Fibroblast of skin of left quadriceps (primary cell): ENCODE measurements at places on chromosomes 12 and 14.

- no peak for DNase-seq
Measured at GRCh38 chr14:28764257-28765160, 2.1 kb upstream of the FOXG1 start.

DNA sequence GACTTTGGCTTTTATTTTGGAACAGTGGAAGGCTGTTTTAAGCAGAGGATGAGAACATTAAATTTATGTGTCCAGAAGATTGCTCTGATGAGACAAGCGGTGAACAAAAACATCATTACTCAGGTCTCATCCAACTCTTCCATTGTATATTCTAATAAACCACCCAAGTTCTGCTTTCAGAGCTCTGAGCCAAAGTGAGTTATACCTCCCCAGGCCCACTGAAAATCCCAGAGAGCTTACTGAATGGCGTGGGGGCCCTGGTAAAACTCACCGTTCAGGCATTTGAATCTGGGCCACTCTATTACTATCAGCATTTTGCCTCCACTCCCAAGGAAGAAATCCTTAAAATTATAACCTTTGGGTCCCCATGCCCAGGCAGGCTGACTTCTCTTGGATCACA is 122.0 kb upstream of the HIF1A start:
- no peak for DNase-seq

DNA sequence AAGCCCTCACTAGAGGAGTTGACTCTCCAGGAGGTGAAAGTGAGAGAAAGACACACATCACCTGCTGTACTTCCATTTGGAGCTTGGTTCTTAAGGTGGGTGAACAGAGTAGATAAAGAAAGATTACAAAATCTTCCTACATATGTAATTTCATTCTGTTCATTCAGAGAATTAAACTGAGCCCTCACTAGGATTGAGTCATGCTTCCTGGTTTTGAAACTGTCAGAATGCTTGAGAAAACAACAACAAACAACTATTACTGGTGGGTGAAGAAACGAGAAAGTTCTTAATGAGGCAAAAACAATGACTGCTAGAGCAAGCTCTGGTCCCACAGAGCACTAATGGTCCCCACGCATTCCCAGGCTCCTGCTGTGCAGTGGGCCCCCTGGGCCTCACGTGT is 841.7 kb downstream of the VRK1 start:
- no peak for DNase-seq

GRCh38 chr14:104687601-104688504 is 1.6 kb upstream of the INF2 start:
- DNase-seq, result no peak

DNA sequence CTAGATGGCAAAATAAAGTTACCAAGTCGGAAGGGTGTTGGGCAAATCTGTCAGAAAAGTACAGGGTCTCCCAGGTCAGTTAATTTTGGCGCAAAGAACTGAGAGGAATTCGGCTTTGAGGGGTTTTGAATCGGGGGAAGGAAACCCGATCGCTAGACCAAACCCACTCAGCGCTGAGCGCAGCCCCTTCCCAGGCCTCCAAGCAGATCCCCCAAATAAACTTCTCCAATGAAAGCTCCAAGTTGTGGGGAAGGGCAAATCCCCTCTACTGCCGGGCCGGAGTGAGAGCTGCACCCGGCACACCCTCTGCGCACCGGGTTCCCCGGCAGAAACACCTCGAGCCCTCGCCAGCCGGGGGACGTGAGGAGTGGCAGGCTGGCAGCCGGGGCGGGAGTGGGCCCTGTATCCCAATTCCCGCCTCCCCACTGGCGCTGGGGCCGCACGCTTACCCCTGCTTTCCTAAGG is 441 bp downstream of the E2F7 start:
- DNase-seq, result no peak

GRCh38 chr12:650983-651382 is 12.3 kb downstream of the NINJ2 start:
- DNase-seq, result no peak

DNA sequence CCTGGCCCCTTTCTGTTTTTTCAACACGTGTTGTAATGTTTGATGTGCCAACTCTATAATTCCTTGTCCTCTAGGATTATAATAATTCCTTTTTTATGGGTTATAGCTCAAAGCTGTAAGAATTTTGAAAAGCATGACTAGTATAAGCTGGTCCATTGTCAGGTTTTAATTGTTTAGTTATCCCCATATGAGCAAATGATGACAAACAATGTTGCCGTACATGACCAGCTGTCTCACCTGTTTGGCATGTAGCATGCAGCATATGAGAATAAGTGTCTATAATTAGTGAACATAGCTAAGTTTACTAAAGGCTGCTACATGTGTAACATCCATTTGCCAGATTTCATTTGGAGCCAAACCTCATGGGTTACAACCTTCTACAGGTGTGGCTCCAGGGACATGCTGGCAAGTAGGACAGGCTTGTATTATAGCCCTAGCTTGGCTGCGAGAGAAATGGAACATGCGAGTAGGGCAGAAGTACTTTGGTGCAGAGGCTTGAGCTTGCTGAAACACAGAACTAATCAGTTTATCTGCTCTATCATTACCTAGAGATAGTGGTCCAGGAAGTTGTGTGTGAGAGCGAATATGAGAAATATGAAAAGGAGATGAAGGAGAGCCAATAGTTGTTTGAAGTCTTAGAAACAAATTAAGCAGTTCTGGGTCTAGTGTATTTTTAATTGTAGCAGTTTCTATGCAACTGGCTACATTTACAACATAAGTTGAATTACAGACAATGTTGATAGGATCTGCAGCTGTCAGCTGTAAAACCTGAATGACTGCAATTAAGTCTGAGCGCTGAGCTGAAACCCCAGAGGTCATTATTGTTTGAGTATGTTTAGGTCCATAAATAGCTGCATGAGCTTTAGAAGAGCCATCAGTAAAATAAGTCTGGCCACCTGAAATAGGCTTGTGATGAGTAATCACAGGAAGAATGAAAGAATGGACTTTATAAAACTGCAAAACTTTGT is 22.6 kb upstream of the MAPKAPK5 start:
- DNase-seq, result no peak

- peak; percentile 82 for DNase-seq
Measured at GRCh38 chr12:105983622-105984320, 155.0 kb downstream of the NUAK1 start.

- DNase-seq, result no peak
Measured at GRCh38 chr12:95146769-95147168, 70.5 kb downstream of the FGD6 start.

DNA sequence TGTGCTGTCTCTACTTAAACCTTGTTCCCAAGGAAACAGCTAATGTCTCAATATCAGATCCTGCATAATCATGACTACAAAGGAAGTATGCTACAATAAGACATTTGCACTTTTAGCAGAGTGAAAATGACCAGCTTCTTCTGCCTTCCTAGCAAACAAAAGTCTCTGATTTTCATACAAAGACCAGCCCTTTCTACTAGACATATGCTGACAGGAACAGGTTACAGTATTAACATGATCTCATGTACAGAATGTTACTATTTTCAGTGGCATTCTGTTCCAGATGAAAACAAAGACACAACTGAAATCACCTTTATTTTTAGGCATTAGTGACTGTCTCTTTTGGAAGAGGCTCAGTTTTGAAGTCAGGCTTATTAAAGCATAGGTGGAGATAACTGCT is 228.6 kb downstream of the MED13L start:
- DNase-seq, result no peak

- peak; percentile 30 for DNase-seq
Measured at GRCh38 chr12:108418164-108418890, 79.2 kb upstream of the CMKLR1 start.

GRCh38 chr12:92566448-92567019 is 136.3 kb upstream of the PLEKHG7 start:
- no peak for DNase-seq

DNA sequence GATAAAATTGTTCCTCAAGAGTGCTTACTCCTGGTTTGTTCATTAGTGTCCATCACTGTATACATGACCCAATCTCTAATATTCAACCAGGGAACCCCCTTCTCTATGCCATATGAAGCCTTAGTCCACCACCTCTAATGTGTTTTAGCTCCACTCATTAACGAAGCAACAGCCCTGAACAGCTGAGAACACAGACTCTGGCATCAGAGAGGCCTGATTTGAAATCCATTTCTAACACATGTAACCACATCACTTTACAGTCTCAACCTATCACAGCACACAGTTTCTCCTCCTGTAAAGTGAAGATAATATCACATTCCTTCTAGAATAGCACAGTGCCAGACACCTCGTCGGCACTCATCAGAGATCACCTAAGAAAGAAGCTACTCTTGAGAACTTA is 64.3 kb downstream of the C2CD5 start:
- no peak for DNase-seq

- no peak for DNase-seq
Measured at GRCh38 chr14:74792249-74793039, 29.3 kb downstream of the YLPM1 start.

DNA sequence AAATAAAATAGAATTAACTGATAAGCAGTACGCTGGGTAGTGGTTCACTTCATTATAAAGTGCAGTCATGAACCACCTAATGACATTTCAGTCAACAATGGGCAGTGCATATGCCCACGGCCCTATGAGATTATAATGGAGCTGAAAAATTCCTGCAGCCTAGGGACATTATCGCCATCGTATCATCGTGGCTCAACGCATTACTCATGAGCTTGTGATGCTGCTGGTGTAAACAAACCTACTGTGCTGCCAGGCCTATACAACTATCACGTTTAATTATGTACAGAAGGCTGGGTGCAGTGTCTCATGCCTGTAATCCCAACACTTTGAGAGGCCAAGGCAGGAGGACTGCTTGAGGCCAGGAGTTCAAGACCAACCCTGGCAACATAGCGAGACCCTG is 62.3 kb upstream of the TMEM263 start:
- no peak for DNase-seq

DNA sequence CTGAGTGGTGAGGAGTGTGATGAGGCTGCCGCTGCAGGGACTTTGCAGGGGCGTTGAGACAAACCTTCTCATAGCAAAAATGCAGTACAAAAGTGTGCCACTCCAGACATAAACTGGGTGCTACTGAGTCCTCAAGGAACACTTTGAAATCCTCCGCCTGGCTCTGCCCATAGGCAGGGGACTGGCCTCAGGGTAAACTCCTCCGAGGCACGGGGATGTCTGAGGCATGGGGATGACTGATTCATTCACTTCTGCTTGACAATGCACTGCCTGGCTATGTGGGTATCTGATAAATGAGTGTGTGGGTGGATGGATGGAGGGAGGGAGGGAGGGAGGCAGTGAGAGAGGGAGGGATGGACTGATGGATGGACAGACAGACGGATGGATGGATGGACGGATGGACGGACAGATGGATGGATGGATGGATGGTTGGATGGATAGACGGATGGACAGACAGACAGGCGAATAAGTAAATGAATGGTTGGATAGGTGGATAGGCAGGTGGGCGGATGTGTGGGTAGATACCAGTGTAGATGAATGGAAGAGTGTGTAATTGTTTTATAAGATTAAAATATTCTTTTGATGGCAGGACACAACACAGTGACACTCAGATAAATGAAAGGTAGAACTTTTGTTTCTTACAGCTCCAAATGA is 2.1 kb upstream of the BDKRB2 start:
- DNase-seq, result no peak

DNA sequence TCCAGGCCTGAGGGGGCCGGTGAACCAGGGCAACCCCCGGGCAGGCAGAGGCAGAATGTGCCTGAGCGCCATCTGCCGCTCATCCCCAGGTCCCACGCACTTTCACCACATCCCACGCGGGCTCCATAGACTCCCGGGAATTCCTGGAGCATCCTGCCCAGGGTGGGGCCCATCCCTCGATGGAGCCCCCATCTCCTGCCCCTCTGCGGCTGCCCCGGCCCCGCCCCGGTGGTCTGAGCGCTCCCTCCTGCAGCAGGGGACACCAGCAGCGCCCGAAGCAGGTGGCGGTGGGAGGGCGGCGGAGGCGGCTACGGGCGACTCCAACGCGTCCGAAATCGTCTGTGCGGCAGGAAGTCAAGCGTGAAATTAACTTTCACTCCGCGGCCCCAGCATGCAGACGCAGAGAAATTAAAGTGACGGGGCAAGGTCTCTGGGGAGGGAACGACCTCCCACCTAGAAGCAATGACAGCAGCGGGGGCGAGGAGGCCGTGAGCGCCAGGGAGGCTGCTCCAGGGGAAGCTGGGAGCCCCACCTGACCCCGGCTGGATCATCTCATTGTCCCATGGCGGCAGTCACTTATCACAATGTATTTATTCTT is 122.2 kb downstream of the NCOR2 start:
- DNase-seq, result no peak

- DNase-seq, result peak; percentile 53
Measured at GRCh38 chr12:57086493-57087009, 2.4 kb upstream of the NAB2 start.

DNA sequence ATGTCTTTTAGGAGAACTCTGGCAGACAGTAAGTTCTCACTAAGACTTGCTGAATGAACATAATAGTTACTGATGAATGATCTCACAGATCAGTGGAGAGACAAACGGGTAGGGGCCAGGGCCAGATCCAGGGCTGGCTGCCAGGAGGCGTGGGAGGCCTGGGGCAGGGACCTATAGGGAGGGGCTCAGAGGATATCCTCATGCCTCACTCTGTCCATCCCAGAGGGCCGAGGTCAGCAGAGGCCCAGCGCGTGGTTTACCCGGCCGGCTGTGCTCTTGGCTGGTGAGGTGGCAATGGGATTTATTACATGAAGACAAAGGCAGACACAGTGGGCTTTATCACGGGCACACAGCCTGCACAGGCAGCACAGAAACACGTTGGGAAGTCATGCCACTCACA is 85.4 kb downstream of the CHGA start:
- no peak for DNase-seq

DNA sequence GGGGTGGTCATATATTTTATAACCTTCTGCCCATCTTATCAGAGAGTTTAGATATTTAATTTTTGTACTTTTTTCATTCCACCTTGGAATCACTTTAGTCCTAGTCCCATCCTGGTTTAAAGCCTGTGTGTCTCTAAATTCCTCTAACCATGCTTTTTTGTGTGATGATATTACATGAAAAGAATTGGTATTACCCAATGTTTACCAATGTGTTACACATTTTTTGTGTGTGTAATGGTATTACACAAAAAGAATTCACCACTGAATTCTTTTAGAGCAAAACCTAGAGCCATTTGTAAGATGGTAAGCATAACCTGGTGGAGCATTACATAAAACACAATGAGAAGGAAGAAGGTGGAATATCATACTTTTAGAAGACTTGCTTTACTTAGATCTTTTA is 77.5 kb downstream of the FAR2 start:
- DNase-seq, result no peak

- no peak for DNase-seq
Measured at GRCh38 chr12:24898185-24898584, 50.7 kb downstream of the BCAT1 start.

- DNase-seq, result no peak
Measured at GRCh38 chr14:61188978-61189808, 91.9 kb downstream of the TMEM30B start.
